ENCODE measurements at places on chromosomes 3 and 15.

GRCh38 chr15:78228356-78228996 lies 5.9 kb downstream of the ACSBG1 start:
- DNase-seq = no peak

DNA sequence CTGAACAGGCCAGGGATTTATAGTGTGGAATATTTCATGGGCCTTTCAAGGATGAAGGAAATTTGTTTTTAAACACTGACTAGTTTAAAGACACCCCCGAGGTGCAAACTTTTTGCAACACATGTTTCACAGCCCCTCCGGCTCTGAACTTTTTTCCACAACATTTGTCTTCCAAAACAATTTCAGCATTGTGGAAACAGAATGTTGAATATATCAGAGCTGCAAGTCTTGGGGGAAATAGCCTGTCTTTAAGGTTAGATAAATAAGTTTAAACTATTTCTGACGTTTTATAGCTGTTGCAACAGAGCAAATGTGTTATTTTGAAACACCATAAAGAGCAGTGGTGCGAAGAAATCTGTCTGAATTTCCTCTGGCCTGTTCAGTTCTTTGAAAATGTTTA lies 229.2 kb upstream of the GOLGA6L4 start:
- DNase-seq = no peak

DNA sequence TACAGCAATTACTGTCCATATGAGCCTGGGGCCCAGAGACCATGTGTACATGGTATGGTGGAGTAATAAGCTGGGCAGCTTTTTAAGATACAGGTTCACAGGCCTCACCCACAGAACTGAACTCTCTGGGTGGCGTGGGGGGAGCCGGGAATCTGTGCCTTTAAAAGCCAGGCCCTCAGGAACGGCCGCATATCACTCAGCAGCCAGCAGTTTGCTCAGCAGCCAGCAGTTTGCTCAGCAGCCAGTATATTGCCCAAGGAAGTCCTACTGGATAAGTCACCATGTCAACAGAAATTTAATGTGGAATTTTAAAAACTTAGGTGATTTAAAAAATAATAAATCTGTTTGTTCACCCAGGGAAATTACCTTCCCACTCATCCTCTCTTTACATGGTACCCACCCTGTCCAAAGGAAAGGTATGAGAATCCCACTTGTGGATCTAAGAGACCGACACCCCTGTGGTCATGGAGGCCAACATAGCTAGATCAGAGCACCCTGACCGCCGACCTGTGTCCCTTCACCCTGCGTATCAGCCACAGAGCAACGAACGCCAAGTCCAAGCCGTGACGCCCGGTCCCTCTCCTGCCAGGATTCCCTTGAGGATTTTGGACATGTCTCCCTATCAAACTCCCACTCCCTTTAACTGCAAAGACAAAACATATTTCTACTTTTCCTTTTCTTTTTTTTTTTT lies 95.7 kb upstream of the CHRM5 start:
- no peak for DNase-seq

GRCh38 chr3:145739926-145740325 lies 421.1 kb downstream of the PLOD2 start:
- no peak for DNase-seq

- DNase-seq = no peak
Measured at GRCh38 chr15:73767806-73768501, 14.8 kb upstream of the INSYN1 start.

GRCh38 chr15:75723171-75723846 lies 10.7 kb upstream of the CSPG4 start:
- DNase-seq = no peak

DNA sequence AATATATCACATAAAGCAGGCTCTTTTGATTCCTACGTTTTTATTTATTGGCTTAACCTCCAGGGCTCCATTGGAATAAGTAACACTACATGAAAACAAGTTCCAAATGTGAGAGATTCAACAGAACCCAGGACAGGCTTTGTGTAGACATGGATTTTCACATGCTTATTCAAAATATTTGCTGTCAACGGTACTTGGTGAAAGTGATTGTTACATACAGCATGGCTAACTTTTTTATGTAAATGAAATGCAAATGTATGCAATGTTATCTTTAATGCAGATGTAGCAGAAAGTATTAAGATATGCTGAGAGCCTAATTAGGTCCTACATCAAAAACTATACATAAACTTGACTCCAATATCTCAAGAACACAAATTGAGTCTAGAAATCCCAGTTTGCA lies 212.0 kb downstream of the RORA start:
- no peak for DNase-seq

DNA sequence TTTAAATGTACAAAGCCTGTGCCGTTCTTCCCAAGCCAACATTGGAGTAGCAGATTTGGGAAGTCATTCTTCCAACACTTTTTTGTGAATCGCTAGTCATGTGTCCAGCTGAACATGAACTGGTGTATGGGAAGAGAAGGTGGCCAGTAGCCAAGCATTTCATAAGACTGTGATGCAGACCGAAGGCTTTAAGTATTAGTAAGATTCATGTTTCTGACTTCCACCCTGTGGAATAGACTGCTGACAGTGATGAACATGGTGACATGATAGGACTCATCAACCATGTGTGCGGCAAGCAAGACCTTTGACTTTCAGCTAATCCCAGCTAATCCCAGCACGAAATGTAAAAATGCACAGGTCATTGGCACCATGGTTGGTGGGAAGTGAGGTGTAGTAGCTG lies 48.3 kb upstream of the THSD4 start:
- DNase-seq = no peak

All from CD4-positive, alpha-beta T cell treated with Interferon alpha-2 for 1 hour (primary cell).